ENCODE measurements at places on chromosomes 7 and 10.
A peak's percentile ranks its signal among the peaks of the same experiment; 100 is the strongest.

- peak; percentile 88 for DNase-seq
These were observed 272.8 kb upstream of the IMMP2L start for GRCh38 chr7:111835066-111835465.

DNA sequence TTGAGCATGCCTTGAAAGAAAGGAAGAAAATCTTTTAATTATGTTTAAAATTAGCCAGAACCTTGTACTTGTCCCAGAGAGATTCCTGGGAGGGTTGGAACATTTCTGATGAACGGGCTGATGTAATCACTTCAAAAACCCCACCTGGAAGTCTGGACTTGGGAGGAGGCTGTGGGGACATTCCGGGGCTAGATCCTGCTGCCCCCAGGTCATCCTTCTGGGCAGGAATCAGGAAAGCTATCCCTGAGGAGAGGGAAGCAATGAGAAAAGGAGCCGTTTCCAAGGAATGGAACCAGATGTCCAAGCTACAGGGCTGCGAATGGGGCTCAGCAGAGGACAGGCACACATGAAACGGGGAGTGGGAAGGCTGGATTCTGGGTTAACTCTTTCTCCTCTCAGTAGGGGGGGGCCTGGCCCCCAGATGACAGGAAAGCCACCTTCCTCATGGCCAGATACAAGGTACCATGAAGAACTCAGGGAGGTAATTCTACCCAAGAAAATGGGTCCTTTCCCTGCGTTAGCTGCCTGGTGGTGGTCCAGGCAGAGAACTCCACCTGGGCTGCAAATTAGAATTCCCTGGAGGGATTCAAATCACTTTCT, 280.1 kb downstream of the TCF7L2 start:
- no peak for DNase-seq

GRCh38 chr7:159195946-159196345, 51.3 kb upstream of the VIPR2 start:
- no peak for DNase-seq

GRCh38 chr7:144414815-144415214, 11.3 kb upstream of the NOBOX start:
- no peak for DNase-seq
